ENCODE measurements at places on chromosomes 12 and 14. TPM values are rescaled to one million over a fixed set of nuclear protein-coding genes. Genes with fewer than 3 reads are reported as not detected.

DNA sequence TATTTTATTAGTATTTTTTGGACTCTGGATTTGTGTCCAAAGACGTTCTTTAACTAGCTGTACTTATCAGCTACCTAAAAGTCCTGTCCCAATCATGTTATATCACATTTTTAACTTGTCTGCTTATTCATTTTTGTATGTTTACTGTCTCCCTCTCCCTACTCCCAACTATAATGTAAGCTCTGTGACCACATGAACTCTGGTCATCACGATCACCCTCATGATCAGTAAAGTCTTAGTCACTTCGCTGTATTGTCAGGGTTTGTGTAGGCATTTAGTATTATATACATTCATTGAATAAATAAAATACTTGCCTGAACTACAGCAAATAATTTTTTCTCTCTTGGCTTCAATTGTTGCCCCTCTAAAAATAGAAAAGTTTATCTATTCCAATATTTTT, 211.0 kb downstream of the PIK3C2G start:
- DNase-seq, result no peak

GRCh38 chr12:65643171-65643570, 181.1 kb upstream of the HMGA2 start:
- no peak for DNase-seq

DNA sequence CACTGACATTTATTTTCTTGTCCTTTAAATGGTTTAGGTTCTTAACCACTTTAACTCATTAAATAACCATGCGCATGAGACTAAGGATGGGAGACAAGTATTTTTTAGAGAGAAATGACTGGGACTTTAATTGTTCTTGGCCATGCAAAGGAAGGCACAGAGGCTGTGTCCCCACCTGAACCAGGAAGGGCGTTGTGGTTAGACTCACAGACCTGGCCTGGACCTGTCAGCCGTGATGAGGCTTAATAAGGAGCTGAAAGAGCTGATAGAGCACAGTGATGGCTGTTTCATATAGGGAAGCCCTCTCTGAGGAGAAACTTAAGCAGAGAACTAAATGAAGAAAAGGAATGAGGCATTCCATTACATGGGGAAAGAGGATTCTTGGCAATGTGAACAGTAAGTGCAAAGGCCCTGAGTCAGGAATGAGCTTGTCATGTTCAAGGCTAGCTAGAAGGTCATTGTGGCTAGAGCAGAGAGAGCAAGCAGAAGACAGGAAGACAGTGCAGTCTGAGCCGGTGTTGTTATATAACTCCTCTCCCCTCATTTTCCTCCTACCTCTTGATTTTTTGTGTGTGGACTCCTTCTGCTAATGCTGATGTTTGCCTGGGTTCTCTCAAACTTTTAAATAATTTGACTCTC, 74.4 kb upstream of the ANO4 start:
- no peak for DNase-seq

DNA sequence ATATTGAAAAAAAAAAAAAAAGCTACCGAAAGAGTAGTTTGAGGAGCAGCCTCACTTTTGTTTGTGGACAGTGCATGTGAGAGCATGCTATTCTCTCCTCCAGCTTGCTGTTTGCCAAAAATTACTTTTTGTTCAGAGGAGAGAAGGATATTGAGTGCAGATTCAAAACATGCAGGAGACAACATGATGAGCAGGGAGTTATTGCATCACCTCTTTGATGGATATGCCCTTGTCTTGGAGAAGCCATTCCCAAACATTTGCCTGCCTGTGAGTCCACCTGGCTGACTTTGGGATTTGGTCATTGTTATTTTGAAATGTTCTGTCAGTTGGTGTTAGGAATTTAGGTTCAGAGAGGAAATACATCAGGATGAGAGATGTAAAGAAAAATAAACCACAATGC, 2.4 kb downstream of the C12orf75 start:
- DNase-seq, result no peak

DNA sequence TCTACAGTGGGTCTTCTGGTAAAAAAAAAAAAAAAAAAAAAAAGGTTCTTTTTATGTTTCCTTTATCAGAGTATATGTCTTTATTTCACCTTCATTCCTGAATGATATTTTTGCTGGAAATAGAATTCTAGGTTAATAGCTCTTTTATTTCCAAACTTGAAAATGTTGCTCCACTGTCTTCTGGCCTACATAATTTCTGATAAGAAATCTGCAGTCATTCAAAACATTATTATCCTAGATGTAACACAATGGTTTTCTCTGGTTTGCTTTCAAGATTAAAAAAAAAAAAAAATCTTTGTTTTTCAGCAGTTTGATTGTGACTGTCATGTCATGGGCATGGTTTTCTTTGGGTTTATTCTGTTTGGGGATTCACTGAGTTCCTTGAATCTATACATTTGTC, 19.5 kb downstream of the DCP1B start:
- no peak for DNase-seq

- DNase-seq, result no peak
Observed at GRCh38 chr12:60684988-60685655, 1089.3 kb downstream of the SLC16A7 start.

DNA sequence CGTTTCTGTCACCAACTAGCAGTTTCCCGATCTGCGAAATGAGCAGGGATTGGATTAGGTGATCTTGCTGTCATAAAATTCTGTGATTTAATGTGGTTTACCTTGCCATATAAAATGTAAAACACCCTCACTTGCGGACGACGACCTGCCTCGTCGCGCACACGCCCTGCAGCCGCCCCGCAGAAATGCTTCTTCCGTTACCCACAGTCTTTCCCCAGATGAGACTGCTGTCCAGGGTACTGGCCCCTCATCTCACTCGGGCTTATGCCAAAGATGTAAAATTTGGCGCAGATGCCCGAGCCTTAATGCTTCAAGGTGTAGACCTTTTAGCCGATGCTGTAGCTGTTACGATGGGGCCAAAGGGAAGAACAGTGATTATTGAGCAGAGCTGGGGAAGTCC, 17.7 kb upstream of the FOXJ2 start:
- no peak for DNase-seq

GRCh38 chr12:88925454-88925853, 345.2 kb upstream of the KITLG start:
- no peak for DNase-seq

GRCh38 chr14:51073731-51074130, 21.2 kb downstream of the TRIM9 start:
- DNase-seq, result no peak

GRCh38 chr12:55722948-55723347, 2.8 kb downstream of the RDH5 start:
- DNase-seq, result no peak

- no peak for DNase-seq
Observed at GRCh38 chr12:48512855-48513254, 12.6 kb upstream of the OR8S1 start.

DNA sequence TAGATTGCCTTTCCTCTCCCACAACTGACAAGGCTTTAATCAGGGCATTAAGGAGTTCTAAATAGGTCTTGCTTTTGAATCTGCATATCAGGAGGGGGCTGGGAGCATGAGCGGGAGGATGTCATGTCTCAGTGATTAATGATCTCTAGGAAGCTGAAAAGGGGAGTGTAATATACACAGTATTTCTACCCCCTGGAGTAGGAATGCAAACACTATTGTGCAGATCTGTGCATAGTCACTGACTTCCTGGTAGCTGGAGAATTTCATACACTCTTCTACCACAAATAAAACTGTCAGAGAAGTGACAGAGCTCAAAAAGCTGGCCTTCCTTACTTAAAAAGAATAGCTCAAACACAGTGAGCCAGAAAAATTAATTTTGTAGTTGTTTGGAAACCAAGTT, 65.8 kb downstream of the RIC8B start:
- DNase-seq, result no peak

- no peak for DNase-seq
Observed at GRCh38 chr14:85824526-85824925, 294.6 kb downstream of the FLRT2 start.

- DNase-seq, result no peak
Observed at GRCh38 chr12:109020146-109020795, 597 bp downstream of the SVOP start.

DNA sequence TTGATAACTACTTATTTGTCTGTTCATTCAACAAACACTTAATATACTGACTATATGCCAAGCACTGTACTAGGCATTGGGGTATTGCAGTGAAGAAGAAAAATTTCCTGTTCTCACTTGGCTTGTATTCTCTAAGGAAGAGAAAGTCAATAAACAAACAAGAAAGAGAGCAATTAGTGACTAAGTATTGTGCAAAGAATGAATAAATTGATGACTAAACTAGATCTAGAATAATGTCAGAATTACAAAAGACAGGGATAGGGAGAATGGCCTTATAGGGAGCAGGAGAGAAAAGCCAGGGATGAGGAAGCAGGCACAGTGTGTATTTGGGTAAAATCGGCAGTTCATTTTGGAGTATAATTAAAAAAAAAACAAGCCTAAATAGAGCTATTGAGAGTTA, 4.2 kb upstream of the LIN7A start:
- DNase-seq, result no peak

GRCh38 chr12:13175499-13175898, 21.0 kb upstream of the EMP1 start:
- DNase-seq, result no peak

GRCh38 chr14:50069325-50069724, 47.0 kb downstream of the VCPKMT start:
- DNase-seq, result no peak

DNA sequence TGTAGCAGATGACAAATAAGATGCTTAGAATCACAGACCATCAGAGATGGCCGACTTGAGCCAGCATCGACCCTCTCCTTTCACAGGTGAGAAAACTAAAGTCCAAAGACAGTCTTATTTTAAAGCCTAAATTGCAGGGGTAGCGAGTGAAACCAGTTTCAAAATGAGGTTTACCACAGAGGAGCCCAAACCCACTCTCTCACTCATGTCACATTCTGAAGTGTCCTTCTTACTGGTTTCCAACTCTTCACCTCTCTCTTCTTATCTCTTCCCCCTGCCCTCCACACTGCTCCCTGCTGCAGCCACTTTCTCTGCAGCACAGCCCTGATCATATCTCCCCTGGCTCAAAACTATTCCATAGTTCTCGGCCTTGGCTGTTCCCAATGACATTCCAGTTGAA, 57.0 kb upstream of the NID2 start:
- DNase-seq, result no peak

- no peak for DNase-seq
Observed at GRCh38 chr12:91877456-91878235, 268.0 kb downstream of the BTG1 start.

GRCh38 chr12:2697057-2697800, 97.5 kb upstream of the FKBP4 start:
- DNase-seq, result no peak

DNA sequence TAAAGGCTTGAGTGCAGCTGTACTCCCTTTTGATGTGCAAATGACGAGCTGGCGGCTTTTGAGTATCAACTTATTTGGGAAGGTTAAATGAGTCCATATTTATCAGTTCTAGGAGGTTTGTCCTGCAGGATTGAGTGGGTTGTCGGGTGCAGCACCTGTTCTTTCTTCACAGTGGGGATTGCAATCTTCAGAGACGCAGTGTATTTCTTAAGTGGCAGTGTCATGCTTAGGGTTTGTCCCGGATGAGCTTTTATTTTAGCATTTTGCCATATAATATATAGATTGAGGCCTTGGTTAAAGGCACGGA, 1.2 kb downstream of the FUT8 start:
- no peak for DNase-seq

GRCh38 chr12:109650808-109651207, 62.8 kb upstream of the FAM222A start:
- no peak for DNase-seq

DNA sequence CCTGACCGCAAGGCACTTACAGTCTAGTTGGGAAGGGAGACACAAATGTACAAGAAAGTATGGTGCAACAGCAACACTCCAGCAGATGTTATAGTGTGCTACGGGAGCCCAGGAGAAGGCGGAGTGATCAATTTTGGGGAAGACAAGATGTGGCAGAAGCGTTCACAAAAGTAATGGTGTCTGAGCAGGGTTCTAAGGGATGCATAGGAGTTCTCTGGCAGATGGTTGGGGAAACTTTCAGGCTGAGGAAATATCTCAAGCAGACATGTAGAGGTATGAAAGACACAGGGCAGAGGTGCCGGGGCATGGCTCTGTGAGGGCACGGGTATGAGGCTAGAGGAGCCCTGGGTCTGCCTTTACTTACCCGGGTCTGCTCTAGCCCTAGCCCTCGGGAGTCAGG, 5.1 kb upstream of the TNFRSF1A start:
- DNase-seq, result no peak

DNA sequence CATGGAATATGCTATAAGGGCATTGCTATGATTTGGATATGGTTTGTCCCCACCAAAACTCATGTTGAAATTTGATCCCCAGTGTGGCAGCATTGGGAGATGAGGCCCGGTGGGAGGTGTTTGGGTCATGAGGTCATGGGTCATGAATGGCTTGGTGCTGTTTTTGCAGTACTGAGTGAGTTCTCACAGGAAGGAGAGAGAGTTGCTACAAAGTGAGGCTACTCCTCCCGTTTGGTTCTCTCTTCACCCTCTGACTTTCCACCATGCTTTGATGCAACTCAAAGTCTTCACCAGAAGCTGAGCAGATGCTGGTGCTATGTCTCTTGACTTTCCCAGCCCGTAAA, 388.1 kb upstream of the TMPO start:
- DNase-seq, result no peak

DNA sequence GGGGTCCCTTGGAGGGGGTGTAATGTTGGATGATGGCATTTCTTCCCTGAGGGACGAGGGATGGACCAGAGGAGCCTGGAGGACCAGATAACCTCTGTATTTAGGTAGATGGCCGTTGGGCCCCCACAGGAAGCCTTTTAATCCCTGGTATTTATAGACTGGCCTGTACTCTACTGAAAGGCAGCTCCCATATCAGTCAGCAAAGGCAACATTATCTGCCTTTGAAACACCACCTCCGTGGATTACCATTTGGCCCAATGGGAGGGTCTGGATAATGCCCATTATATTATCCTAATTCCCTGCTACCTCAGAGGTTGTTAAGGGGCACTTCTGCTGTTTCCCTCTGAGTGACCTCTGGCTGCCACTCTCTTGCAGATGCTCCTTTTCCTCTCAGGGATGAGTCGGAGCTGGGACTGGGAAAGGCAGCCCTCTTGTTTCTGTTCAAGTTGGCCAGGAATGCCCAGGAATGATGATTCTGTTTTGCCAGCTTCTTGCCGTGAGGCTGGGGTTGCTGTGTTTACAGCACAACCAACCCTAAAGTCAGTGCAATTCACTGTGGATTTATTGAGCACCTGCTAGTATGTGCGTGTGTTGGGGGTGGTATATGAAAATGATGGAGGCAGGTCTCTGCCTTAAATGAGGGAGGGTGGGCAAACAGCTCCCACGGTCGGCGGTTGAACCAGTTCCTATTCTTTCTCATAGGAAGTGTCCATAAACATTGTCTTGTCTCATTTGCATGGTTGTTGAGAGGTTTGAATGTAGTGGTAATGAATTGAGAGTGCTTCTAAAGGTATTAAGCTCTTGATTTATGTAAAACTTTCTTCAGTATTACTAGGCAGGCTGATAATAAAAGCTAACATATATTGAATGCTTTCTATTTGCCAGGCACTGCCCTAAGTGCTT, 18.1 kb downstream of the SUSD6 start:
- DNase-seq, result no peak

The PROX2 gene
- 0.11 TPM for total RNA-seq

The MSI1 gene
- total RNA-seq, result 0.86 TPM

The NEUROD4 gene
- total RNA-seq, result not detected

The RNASE9 gene
- total RNA-seq, result not detected

The CDCA4 gene
- 27.7 TPM for total RNA-seq

The PYGL gene
- 49.7 TPM for total RNA-seq

The FKBP11 gene
- total RNA-seq, result 18.9 TPM

The FIGNL2 gene
- total RNA-seq, result 0.34 TPM

The FBXO34 gene
- 29.8 TPM for total RNA-seq

The TRIP11 gene
- total RNA-seq, result 59.1 TPM

The SLC39A2 gene
- total RNA-seq, result 46.7 TPM

The ABCD2 gene
- total RNA-seq, result 0.19 TPM

The ABCC9 gene
- total RNA-seq, result 8.2 TPM

The CLEC4A gene
- total RNA-seq, result 1.4 TPM

The KRT80 gene
- 196 TPM for total RNA-seq

Measured in suprapubic skin (tissue), 4 donors.